ENCODE measurements at places on chromosomes 12 and 14.

- peak; percentile 83 for DNase-seq
These were observed 3.8 kb upstream of the SMARCC2 start for GRCh38 chr12:56193025-56193578.

DNA sequence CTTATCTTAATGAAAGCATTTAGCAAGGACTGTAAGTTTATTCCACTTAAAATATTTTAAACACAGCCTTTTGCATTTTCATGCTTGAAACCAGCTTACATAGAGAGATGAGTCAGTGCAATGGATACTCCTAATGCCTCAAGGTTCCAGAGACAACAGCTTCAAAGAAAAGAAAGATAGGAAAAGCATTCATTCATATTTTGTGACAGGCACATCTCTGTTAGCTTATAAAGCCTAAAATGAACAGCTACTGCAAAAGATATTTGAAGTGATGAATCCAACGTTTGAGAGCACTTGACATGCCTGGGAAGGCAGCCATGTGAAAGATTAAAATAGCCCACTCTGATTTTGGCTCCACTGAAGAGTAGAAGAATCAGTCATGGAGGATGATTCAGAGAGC is 814.5 kb downstream of the RPS29 start:
- DNase-seq: peak; percentile 20

- DNase-seq: no peak
These were observed 73.4 kb downstream of the IFNG start for GRCh38 chr12:68086019-68086603.

DNA sequence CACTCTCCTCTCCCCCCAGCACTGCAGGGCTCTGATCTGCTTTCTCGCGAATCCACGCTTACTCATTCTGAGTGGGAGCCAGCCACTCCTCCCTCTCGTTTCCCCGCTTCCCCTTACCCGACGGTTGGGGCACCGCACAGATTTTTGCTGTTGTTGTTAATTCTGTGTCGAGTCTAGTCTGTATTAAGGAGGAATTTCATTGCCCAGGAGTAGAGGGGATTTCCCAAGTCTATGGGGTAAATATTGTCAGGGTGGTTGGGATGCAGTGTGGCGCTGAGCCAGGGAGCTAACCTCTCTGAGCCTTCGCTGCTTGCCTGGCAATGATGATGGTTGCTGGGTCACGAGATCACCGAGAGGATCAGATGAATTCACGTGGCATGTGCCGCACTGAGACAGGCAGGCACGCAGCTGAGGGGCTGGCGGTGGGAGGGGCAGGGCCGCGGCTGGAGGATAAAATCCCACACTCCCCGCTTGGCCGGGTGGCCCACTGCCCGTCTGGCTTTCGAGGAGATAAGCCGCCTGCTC is 18.5 kb downstream of the NCOR2 start:
- DNase-seq: peak; percentile 57

- no peak for DNase-seq
These were observed 602.7 kb upstream of the FOXG1 start for GRCh38 chr14:28163897-28164296.

DNA sequence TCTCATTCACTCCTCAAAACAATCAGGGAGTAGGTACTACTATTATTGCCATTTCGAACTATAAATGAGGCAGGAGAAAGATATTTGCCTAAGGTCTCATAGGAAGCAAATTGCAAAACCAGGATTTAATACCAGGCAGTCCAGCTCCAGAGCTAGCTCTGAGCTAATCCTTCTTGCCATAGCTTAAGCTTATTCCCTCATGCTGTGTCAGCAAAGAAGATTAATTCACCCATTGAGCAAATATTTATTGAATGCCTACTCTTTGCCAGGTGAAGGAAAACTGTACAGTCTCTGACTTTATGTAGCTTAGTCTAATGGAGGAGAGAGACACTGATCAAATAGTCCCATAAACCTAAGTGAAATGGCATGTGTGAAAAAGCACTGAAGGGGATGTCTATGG is 19.5 kb downstream of the KCNA5 start:
- DNase-seq: no peak

DNA sequence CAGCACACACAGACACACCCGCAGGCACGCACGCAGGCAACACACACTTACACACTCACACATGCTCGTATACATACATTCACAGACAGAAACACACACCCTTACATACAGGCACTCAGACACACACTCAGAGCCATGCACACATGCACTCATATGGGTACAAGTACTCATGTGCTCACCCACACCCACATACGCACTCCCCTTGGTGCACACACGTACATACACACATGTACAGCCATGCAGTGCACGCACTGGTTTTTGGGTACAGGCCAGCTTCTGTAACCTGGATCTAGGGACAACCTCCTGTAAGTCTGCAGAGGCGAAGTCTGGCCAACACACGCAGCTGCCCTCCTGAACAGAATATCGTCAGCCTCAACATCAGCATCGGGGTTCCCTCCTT is 221.3 kb upstream of the RTL1 start:
- DNase-seq: no peak

DNA sequence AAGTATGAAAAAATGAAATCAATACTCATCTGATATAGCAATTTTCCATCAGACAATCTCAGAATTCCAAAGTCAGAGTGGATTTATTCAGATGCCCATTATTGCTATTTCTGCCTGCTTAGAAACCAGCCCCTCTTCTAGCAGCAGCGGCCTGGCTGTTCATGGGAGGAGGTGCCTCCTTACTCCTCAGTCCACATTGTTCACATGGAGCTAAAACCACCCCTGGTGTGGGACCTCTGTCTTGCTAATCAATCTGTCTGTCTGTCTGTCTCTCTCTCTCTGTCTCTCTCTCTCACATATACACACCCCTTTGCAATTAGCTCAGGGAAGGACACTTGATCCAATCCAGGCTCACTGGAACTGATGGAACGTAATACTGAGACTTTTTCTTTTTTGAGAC is 176.1 kb downstream of the APAF1 start:
- DNase-seq: no peak

- DNase-seq: peak; percentile 74
These were observed 2.1 kb downstream of the DDN start for GRCh38 chr12:48996794-48997718.

- DNase-seq: no peak
These were observed 59.4 kb downstream of the TTC9 start for GRCh38 chr14:70700955-70701585.

DNA sequence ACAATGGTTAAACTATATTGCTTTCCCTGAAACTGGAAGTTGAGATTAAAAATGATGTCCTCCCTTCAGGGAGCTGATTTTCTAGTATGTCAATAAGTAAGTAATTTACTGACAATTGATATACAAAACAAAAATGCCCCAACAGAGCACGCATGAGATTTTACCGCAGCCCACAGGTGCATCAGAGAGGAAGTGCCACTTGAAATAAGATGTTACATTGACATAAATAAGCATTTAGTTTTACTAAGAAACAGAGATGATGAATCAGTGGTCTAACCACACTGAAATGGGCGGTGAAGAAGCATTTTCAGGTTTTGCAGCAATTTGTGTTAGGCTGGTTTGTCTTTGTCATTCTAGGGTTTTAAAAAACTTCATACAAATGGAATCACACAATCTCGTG is 8.8 kb upstream of the CLECL1 start:
- DNase-seq: no peak

DNA sequence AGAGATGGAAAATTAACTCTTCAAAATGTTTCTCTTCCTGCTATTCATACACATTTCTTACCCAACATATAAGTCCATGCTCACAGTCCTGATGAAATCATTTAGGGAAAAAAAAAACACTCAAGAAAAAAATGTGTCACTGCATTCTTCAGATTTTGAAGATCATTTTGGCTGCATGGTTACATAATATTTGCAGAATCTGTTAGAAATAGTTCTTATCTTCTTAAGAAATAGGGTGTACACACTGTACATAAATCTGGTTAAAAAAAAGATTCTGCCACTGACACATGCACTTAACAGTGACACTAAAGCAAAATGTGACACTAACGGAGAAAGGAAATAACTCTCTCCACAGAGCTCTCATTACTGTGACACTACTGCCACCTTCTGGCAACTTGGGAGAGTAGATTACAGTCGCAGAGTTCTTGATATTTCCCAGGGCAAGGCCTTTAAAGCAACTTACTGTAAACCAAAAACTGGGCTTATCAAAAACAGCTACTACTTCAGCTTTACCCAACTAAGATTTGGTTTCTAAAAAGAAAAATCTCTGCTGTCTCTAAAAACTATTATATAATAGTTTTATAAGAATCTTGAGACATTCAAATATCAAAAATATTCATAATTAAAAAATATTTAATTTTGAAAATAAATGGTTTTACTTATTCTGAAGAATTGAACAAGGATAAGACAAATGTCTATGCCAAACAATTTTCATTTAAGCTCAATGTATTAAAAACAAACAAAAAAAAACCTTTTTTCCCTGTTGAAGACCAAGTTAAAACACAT is 65.0 kb downstream of the SETD3 start:
- DNase-seq: peak; percentile 85

DNA sequence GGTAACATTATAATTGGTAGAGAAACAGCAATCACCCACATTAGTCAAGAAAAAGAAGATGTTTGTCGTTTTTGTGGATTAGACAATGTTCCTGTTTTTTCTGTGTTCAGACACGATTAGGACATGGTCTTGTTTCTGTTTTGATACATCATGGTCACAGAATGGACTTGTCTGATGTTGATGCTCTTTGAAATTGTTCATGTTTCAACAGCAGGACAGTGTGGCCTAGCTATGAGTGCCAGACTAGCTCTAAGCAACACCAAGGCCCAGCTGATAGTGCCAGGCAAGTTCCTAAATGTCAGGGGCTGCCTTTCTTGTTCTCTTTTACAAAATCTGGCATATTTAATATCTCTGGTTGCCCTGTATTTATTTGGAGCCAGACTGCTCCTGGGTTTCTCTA is 40.9 kb upstream of the TOMM20L start:
- no peak for DNase-seq

DNA sequence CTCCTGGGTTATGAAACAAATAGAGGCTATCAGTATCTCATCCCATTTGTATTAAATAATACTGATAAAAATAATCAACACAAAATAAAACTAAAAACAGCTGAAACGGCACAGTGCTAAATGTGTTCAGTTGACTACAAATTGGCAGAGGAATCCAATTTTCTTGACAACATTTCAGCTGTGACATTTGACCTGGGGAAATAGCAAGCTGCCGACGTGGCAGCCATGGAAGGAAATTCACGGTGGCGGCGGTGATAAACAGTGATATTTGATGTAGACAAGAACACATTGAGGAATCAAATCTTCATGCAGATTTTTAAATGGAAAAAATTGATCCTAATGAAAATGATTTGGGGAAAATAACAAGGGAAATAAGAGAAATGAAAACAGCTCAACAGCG is 159.1 kb upstream of the RTL1 start:
- DNase-seq: peak; percentile 23

DNA sequence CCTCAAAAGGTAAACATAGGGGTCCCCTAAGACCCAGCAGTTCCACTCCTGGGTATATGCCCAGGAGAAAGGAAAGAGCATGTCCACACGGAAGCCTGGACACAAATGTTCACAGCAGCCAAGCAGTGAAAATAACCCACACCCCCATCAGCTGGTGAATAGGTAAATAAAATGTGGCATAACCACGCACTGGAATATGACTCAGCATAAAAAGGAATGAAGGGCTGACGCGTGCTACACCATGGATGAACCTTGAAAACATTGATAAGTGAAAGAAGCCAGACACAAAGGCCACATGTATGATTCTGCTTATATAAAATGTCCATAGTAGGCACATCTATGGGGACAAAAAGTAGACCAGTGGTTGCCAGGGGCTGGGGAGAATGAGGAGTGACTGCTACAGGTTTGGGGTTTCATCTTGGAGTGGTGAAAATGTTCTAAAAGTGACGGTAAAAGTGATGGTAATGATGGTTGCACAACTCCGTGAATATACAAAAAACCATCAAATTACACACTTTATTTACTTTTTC is 3.8 kb upstream of the SCARB1 start:
- DNase-seq: peak; percentile 71

DNA sequence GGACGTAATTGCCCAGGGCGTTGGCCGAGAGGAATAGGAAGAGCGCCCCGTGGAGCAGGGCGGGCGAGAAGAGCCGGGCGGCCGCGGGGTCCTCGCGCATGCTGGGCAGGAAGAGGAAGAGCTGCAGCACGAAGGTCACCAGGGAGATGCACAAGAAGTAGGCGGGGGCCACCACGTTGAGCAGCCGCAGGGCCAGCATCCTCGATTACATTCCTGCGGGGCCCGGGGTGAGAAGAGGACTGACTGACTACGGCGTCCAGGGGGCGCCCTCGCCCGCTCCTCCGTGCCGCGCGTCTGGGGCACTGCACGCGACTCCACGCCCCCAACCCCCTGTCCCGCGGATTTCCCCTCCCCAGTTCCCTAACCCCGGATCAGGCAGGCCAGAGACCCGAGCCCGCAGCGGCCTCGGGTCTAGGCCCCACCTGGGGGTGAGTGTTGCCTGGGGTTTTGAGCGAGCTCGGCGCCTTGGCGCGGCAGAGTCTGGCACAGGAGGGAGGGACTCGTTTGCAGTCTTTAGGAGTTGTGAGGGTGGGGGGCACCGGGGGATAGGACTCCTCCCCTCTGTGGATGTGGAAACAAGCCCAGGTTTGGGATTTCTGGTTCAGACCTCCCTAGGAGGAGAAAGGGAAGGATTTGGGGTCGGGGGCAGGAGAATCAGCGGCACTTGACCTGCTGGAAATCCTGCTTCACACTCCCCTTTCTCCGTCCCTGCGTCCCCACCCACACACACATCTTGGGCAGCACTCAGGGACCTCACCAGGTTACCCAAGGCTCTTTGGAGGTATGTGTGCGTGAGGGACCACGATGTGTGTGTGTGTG is 1.8 kb downstream of the ZDHHC22 start:
- DNase-seq: peak; percentile 30

DNA sequence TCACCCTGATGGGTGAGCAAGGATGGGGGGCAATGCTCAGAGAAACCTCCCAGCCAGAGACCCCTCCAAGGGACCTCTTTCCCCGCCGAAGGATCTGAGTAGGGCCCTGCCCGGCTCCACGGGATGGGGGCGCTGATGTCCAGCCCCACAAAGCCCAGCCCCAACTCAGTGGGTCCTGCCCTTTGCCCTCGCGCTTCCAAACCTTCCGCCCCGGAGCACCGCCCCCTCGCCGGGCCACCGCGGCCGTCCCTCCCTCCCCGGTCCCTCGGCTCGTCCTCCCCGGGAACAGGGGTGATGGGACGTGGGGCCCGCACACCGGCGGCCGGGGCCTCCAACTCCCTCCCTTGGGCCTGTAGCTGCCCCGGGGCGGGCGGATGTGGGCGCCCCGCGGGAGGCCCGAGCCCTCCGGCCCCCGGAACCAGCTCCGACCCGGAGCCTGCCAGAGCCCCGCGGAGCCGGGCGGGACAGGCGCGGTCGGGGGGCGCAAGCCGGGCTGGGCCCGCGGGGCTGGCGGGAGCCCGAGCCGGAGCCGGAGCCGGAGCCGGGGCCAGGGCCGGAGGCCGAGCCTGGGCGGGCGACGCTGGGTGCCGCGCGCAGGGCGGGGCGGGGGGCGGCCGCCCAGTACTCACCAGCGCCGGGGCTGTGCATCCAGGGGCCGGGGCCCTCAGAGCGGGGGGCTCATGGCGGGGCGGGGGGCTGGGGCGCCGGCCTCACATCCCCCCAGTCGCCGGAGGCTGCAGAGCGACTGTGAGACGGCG is 386 bp downstream of the HDAC7 start:
- DNase-seq: no peak

- no peak for DNase-seq
These were observed 67.7 kb downstream of the SEC23A start for GRCh38 chr14:39035336-39035735.

Data from fibroblast of skin of right biceps (primary cell).